GM04503 (cell line): ENCODE measurements at places on chromosomes 7 and 10.

- DNase-seq: no peak
Observed at GRCh38 chr7:68470836-68471435, 1127.3 kb upstream of the AUTS2 start.

DNA sequence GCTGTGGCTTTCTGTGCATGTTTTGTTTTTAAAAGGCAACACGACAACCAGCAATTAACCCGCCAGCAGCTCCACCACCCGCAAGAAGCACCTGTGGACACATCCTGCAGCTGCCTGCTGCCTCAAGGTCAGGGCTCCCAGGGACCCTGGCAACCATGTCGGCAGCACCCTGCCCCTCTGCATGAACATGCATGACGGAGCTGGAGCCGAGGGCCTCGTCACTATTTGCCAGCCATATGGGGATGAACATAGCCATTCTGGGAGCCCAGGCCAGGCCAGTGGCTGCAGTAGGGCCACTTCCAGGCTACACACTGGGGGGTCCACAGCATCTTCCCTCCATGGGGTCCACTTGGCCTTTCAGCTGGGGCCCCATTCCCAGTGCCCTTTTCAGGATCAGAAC is 52.9 kb downstream of the CAMK2B start:
- no peak for DNase-seq

GRCh38 chr7:120394595-120394994 is 121.6 kb downstream of the KCND2 start:
- no peak for DNase-seq

GRCh38 chr7:122369756-122370155 is 65.2 kb upstream of the FEZF1 start:
- DNase-seq: no peak

DNA sequence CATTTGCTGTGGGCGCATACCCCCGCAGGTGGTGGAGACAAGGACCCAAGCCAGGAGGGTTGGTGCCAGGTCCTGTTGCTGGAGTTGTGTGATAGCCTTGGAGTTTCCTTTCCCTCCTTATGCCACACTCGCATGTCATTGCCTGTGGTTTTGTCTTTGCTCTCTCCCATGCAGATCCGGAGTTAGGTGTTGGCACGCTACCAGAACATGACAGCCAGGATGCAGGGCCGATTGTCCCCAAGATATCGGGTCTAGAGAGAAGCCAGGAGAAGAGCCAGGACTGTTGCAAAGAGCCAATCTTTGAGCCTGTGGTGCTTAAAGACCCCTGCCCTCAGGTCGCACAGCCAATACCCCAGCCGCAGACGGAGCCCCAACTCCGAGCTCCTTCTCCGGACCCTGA is 369.2 kb upstream of the GALNT17 start:
- DNase-seq: no peak

DNA sequence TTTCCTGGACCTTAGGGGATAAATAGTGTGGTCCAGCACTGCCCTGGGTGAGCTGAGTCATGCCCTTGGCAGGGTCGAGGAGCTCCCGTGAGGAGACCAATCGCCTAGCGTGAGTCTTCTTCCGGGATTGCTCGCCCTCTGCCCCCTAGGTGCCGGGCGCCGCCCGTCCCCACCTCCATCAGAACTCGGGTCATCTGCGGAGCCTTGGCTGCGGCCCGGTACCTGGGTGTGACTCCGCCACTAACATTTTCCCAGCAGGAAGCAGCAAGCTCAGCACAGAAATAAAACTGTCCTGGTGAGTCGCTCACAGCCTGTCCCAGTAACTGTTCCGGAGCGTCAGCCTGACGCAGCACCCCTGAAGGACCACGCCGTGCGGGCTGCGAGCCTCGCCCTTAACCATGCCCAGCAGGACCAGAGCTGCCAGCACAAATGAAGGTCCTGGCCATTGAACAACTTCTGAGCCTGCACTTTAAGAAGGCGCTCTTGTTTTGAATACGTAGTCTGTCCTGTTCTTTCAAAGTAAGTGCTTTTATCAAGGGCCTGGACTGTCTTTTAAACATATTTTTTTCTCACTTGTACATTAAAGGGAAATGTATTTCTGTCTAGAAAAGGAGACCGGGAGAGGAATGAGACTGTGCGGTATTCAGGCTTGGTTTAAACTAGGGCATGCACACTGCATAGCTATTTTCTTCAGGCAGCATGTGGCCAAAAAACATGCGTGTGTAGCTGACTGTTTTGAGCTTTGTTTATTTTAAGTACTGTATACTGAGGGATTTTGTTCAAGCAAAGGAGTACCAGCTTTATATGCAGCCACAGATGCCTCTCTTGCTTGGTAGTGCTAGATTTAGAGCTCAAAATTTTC is 136.7 kb downstream of the HECW1 start:
- peak; percentile 47 for DNase-seq

GRCh38 chr10:46514431-46514861 is 42.0 kb downstream of the GPRIN2 start:
- DNase-seq: no peak

DNA sequence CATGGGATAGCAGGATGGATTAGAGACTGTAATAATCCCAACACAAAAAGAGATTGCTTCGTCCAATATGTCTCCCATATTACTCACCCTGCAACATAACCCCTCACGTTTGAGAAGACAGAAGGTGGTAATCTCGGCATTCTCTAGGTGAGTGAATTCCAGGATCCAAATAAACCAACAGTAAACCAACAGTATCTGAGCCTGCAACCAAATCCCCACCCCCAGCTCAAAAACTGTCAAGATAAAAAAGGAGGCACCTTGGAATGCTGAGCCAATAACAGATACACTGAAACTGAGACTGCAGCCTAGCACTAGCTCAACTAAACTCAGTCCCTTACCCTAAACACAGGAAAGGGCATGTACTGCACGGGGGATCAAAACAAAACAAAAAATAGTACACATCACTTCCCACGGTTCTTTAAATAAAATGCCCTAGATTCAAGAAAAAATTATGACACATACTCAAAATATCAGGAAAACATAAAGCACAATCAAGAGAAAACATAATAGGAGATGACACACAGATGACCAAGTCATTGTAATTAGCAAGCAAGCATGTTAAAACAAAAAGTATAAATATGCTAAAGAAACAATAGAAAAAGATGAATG is 28.0 kb downstream of the IPMK start:
- DNase-seq: no peak

GRCh38 chr7:69992938-69993337 is 394.7 kb downstream of the AUTS2 start:
- DNase-seq: no peak

GRCh38 chr7:24611130-24611529 is 37.9 kb downstream of the PALS2 start:
- DNase-seq: no peak

DNA sequence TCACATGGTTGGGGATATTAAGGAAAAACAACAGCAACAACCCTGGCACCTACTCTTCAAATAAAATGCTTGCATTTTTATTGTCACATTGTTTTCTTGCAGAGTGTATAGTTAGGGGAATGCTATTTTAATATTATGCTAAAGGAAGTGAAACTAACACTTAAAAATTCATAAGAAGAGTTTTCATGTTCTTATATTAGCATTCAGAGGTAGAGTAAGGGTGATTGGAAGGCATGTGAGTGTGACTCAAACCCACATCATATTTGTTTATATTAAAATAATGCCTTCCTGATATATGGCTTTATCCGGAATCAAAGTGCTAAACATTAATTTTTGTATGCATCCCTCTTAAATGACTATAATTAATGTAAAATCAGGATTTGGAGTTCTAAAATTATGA is 59.8 kb upstream of the TES start:
- DNase-seq: no peak

- DNase-seq: no peak
Observed at GRCh38 chr7:2493205-2494164, 17.3 kb upstream of the GRIFIN start.

- DNase-seq: no peak
Observed at GRCh38 chr7:105769901-105770628, 106.3 kb downstream of the ATXN7L1 start.

- DNase-seq: no peak
Observed at GRCh38 chr7:815284-816216, 16.7 kb upstream of the SUN1 start.

DNA sequence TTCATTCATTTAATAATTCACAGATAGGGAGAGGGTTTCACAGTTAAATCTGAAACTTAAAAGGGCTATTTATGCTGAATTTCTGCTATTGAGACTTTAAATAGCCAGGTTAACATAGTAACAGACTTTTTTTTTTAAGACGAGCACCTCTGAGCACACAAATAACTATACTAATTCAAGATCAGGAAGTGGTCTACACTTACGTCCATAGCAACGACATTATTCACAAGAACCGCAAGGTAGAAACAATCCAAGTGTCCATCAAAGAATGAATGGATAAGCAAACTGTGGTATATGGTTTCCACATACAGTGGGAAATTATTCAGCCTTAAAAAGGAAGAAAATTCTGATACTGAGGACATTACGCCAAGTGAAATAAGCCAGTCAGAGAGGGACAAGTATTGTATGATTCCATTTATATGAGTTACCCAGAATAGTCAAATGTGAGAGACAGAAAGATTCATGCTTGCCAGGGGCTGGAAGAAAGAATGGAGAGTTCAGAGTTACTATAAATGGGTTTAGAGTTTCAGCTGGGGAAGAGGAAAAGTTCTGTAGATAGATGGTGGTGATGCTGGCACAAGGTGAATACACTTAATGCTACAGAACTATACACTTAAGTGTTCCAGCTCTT is 140.3 kb upstream of the LAMB4 start:
- no peak for DNase-seq

DNA sequence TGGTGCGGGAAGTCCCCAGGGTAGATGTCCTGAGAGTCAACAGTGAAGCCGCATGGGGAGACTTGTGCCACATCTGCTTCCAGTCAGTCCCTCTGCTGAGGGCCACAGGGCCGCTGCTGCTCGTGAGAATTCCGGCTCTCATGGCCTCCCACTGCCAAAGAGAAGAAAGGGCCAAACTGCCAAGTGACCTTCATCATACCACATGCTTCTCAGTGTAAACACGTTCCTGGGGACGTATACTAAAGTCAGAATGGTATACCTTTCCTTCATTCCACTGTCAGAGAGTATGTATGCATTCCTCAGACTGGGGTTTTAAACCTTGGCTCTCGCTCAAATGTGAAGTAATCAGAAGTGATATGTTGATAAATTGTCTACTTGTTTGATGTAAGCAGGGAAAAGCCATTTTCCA is 52.8 kb upstream of the SEC61G start:
- no peak for DNase-seq

DNA sequence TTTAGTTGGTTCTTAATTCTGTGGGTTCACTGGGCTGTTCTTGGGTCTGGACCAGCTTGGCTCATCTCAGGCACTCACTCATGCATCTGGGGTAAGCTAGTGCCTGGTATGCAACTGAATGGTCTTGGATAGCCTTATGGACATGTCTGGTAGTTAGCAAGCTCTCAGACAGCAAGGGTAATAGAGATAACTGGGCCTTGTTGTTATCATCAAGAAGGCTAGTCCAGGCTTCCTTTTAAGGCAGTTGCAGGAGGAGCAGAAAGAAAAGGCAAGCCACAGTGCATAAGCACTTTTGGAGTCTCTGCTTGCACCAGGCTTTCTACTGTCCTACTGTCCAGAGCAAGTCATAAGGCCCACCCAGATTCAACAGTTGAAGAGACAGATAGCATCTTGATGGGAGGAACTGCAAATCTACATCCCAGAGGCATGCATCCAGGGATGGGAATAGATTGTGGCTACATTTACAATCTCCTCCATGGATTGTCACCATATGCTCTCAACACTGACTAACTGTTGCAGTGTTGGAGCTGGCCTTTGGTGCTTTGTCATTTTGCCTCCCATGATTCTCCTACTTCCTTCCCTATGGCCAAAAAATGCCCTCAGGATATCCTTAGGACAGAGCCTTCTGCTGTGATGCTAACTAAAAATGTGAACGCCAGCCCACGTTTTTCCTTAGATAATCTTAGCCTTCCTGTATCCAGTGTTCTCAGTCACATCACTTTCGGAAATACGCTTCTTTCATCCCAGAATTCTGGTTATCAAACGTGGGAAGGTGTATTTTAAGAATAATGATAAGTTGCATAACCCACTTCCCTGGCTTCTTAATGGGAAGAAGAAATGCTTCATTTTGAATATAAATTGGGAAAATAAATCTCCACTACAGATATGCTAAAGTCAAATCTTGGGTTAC is 3.6 kb downstream of the GIMAP4 start:
- no peak for DNase-seq

GRCh38 chr10:48945441-48946130 is 5.9 kb upstream of the LRRC18 start:
- DNase-seq: no peak

GRCh38 chr10:50740293-50740648 is 535 bp downstream of the ASAH2B start:
- DNase-seq: peak; percentile 44

GRCh38 chr7:51802718-51803117 is 486.1 kb upstream of the COBL start:
- DNase-seq: no peak

- DNase-seq: no peak
Observed at GRCh38 chr7:22722536-22723180, 4.3 kb upstream of the IL6 start.

DNA sequence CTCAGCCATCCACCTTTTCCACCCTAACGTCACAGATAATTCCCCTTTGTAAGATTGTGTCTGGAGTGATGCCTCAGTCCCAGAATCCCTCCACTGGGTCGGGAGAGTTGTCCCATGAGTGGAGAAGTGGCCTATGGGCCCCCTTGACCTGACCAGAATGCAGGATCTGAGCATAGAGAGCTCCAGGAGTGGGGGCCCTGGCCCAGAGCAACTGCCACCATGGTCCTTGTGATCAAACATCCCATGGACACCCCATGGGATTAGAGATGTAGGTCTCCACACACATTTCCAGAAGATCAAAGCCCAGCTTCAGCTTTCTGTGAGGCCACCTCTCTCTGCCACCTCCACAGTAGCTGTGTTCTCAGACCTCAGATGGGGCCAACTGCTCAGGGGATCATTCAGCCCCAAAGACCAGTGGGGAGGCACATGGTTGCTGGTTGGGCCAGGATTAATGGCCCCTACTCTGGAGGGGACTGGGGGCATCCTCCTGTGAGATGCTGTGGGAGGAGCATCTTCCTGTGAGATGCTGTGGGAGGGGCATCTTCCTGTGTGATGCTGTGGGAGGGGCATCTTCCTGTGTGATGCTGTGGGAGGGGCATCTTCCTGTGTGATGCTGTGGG is 28.5 kb upstream of the DPYSL4 start:
- no peak for DNase-seq

GRCh38 chr7:149723082-149723767 is 50.2 kb downstream of the ZNF467 start:
- DNase-seq: no peak

GRCh38 chr10:11638055-11638698 is 26.7 kb upstream of the USP6NL start:
- no peak for DNase-seq

DNA sequence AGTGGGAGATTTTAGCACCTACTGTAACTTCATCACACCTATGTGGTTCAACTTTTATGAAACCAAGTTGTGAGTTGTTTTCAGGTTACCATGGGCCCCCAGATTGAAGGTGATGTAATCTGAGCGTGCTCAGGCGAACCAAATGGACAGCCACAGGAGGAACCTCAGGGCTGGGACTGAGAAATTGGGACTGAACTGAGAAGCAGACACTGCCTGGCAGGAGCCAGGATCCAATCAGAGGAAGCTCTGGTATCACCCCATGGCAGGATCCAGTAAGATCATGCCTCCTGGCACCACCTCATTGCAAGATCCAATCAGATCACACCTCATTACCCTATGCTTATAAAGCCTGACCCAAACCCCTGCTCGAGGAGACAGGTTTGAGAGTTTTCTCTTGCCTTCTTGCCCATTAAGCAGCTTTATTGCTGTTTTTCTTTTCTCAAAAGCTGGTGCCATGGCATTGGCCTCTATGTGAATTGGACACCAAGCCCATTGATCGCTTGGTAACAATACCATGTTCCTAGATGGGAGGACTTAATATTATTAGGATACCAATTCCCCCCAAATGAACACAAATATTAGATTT is 43.2 kb upstream of the GDF10 start:
- no peak for DNase-seq
